ENCODE measurements at places on chromosomes 5 and 9.

- no peak for DNase-seq
These were observed 13.3 kb downstream of the NR5A1 start for GRCh38 chr9:124493794-124494479.

GRCh38 chr5:32769711-32770110 is 58.6 kb downstream of the NPR3 start:
- no peak for DNase-seq

GRCh38 chr9:89366711-89367110 is 48.4 kb downstream of the SECISBP2 start:
- no peak for DNase-seq

DNA sequence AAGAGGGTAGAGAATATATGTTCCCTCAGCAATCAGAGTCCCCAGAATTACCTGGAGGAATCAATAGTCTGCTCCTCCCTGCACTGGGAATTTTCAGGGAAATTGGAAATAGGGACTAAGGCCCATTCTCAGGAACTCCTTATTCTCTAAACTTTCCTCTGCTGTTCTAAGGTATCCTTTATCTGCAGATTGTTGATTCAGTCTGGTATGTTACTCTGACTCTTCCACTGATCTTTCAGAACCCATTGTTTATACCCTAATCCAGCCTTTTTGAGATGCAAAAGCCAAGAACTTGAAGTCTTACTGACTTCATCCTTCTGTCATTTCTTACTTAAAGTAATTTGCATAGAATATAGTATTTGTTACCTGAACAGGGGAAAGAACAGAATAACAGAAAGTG is 143.5 kb upstream of the PPP1R2B start:
- no peak for DNase-seq

Measured in sciatic nerve (tissue), 2 donors.